ENCODE measurements at places on chromosomes 6 and 20.

- no peak within 1 kb of the TSS for H3K27ac ChIP-seq
- peak; percentile 32 for DNase-seq
- no peaks in the 10 kb centered on the region for H3K27me3 ChIP-seq
- H3K36me3 ChIP-seq, result peaks cover 5% of the 10 kb centered on the region
- H3K4me3 ChIP-seq, result no peak within 1 kb of the TSS
These were observed at the start of gene TNFRSF6B for GRCh38 chr20:63696628-63697356. Gene TNFRSF6B (plus strand): TSS chr20:63696652. CDS start chr20:63696768, 116 bp downstream.

DNA sequence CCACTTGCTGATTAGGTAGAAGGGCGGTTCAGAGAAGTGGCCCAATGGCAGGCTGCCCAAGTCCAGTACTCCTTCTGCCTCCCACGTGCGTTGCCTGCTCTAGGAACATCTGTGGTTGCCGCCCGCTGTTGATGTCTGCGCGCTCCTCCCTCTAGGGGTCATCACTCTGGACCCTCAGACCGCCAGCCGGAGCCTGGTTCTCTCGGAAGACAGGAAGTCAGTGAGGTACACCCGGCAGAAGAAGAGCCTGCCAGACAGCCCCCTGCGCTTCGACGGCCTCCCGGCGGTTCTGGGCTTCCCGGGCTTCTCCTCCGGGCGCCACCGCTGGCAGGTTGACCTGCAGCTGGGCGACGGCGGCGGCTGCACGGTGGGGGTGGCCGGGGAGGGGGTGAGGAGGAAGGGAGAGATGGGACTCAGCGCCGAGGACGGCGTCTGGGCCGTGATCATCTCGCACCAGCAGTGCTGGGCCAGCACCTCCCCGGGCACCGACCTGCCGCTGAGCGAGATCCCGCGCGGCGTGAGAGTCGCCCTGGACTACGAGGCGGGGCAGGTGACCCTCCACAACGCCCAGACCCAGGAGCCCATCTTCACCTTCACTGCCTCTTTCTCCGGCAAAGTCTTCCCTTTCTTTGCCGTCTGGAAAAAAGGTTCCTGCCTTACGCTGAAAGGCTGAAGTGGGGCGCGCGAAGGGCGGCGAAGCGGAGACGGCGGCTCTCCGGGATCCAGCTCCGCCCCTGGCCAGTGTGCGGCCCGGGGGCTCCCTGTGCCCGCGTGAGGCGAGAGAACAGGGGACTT, 8.5 kb downstream of the TRIM15 start:
- no peaks in the 10 kb centered on the region for H3K4me1 ChIP-seq
- H3K27me3 ChIP-seq, result peaks cover 89% of the 10 kb centered on the region
- DNase-seq, result peak; percentile 71
- peak overlapping the region; percentile 73 for H3K4me3 ChIP-seq
- H3K36me3 ChIP-seq, result no peaks in the 10 kb centered on the region

DNA sequence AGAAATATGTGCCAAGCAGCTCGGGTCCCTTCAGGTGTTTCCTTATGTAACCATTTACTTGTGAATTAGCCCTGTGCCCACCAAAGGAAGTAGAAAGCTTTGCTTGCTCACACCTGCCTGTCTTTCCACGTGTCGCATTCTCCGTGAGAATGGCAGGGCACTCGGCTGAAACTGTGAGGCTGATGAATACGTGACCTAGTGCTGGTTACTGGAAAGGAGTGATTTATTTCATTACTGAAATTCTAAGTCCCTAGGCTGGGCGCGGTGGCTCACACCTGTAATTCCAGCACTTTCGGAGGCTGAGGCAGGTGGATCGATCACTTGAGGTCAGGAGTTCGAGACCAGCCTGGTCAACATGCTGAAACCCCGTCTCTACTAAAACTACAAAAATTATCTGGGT, 45.9 kb upstream of the TULP1 start:
- H3K36me3 ChIP-seq, result peaks cover 32% of the 10 kb centered on the region
- DNase-seq, result no peak
- peaks cover 40% of the 10 kb centered on the region for H3K4me1 ChIP-seq
- H3K27ac ChIP-seq, result no peak overlapping the region

DNA sequence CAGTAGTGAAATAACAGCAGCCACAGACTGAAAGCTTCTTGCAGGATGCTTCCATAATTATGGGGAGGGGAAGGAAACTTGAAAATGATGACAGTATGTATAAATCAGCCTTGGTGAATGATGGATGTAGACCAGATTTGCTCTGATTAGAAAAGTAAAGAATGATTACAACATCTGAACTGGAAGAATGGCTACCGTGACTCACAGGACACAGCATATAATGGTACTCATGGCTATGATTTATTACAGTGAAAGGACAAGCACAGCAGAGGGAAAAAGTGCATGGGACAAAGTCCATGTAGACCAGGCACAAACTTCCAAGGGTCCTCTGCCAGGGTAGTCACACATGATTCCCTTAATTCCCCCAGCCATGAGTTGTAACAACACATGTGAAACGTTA, 70.7 kb upstream of the POPDC3 start:
- no peak overlapping the region for H3K4me3 ChIP-seq
- H3K4me1 ChIP-seq, result no peaks in the 10 kb centered on the region
- no peak for DNase-seq
- H3K27me3 ChIP-seq, result peaks cover 3% of the 10 kb centered on the region
- H3K27ac ChIP-seq, result no peak overlapping the region

Data from nephron progenitor cell (in vitro differentiated cells).